ENCODE measurements at places on chromosomes 11 and 22.
A peak's percentile ranks its signal among the peaks of the same experiment; 100 is the strongest.

DNA sequence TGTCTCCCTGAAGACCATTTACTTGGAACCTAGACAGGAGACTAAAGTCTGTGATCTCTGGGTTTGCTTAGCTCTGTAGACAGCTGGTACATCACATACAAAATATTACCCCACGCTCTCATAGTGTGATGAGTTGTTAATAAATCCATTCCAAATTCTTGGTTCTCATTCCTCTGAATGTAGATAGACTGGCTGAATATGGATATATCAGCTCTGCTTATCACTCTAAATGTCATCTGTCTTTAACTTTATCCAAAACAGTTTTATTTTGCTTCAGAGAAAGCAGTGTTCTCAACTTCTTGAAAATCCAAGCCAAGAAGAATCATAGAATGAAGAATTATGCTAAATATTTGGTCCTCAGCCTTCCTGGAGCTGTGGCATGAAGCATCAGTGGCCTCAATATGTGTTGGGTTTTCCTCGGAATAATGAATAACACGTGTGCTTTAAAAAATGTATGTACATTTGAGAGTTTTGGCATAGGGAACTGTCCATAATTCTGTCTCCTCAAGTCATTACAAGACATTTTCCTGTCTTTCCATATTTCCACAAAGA is 10.5 kb upstream of the LDLRAD3 start:
- no peak for DNase-seq

DNA sequence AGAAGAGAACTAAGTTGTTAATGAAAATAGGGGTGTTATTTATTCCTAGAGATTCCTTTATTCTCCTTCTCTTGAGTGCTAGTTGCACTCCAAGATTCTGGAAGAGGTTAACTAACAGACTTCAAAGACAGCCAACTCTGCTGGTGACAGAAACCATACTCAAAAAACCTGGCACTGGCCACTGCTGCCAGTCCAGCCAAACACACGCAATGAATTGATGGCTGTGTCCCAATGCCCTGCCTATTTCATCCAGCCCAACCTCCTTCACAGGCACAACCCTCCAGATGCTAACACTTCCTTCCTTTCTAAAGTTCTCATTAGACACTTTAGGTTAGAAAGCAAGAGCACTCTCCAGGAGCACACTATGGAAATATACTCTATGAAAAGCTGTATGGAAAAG is 150.8 kb upstream of the C11orf58 start:
- no peak for DNase-seq

- DNase-seq = no peak
Measured at GRCh38 chr22:21624120-21624879, 5.5 kb downstream of the YDJC start.

DNA sequence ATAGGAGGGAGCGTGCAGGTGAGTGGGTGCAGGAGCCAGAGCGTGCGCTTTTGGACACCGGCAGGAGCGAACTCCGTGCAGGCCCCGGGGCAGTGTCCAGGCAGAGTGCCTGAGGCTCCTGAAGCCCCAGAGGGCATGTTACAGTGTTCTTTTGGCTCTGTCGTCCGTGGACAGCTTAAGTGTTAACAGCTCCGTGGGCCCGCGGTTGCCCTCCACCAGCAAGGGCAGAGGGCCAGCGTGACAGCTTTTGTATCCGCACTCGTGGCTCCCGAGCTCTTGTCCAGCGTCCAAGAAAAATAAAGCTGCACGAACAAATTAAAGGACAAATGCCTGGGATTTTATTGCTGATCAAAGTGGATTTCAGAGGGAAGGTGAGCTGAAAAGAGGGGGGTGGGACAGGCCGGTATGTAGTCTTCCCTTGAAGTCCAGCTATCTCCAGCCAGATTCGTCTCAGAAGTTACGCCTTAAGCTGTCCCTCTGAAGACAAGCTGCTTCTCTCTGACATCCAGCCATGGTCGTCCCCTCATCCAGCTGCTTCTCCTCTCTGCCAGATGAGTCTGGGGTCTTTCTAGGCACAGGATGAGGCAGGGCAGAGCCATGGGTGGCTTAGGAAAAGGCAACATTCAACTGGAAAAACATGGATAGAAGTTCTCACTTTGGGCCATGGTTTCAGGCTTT is 968 bp upstream of the TMEM109 start:
- DNase-seq = no peak

GRCh38 chr11:7490535-7490934 is 5.2 kb downstream of the OLFML1 start:
- DNase-seq = no peak

DNA sequence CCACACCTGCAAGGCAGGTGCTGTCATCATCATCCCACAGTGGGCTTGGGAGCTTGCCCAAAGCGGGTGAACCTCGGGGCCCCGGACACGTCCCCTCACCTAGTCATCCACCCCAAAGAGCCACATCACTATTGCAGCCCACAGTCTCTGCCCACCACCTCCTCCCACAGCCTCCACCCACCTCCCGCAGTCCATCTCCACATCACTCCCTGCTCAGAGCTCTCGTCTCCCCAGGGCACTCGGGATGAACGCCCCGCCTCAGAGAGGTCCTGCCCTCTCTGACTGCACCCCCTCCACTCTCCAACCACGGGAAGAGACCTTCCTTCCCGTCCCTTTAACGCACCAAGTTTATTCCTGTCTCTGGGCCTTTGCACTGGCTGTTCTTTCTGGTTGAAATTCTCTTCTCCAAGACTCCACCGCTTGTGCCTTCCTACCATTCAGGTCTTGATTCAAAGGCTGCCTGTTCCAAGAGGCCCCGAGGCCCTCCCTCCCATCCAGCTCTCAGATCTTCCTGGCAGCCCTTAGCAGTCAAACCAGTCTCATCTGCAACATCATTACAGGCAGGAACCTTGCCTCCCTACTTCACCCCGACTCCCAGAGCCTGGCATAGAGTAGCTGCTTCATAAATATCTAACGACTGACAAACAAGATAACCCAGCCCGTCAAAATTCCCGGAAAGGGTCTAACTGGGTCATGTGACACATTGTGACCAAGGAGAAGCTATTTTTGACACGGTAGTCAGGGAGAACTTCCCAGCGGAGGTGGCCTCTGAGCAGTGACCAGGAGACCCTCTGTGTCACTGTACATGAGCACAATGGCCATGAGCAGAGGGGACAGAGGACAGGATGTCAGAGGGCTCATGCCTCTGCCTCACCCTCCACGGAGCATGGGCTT is 11.1 kb downstream of the KCNJ4 start:
- DNase-seq = no peak

DNA sequence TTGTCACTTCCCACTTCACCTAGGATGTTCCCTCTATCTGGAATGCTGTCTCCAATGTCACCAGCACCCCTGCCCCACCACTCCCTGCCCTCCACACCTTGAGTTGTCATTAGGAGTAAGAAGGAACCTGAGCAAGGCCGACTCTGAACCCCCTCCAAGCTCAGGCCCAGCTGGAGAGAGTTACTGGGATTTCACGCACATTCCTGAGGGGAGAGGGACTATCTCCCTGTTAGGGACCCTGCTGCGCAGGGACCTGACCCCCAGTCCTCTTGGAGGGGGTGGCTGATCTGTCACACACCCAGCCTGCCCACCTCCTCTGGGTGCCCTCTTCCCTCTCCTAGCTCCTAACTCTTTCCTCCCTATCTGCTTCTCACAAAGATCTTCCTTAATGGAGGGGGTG is 81.7 kb downstream of the NECTIN1 start:
- DNase-seq = no peak

GRCh38 chr11:104402812-104403521 is 239.0 kb upstream of the PDGFD start:
- DNase-seq = no peak

- DNase-seq = no peak
Measured at GRCh38 chr22:19709063-19709769, 5.1 kb upstream of the SEPTIN5 start.

GRCh38 chr11:72586321-72587090 is 87.7 kb downstream of the PDE2A start:
- DNase-seq = no peak

- DNase-seq = no peak
Measured at GRCh38 chr11:70493089-70493474, 94.8 kb downstream of the CTTN start.

DNA sequence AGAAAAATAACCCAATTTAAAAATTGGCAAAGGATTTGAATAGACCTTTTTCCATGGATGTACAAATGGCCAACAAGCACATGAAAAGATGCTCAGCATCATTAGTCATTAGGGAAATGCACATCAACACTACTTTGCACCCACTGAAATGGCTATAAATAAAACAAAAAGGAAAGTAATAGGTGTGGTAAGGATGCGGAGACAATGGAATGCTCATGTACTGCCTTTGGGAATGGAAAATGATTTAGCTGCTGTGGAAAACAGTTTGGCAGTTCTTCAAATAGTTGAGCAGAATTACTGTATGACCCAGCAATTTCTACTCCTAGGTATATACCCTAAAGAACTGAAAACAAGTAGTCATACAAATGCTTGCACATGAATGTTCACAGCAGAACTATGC is 37.4 kb downstream of the LARGE2 start:
- DNase-seq = no peak

DNA sequence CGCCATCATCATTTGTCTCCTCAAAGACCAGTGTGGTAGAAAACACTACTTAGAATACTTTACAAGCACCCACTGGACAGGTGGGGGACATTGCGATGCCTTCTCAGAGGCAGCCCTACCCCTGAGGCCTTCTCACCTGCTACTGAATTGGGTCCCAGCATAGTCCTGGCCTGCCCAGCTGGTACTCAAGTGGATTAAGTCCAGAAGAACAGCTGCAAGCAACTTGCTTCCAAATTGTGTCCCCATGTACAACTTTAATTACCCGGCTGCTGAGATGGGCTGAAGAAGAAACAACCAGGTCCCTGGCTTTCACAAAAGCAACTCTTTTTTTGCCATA is 12.3 kb downstream of the ABTB2 start:
- DNase-seq = no peak

- DNase-seq = peak; percentile 44
Measured at GRCh38 chr22:37063431-37064420, 12.2 kb downstream of the KCTD17 start.

- no peak for DNase-seq
Measured at GRCh38 chr11:9092853-9093778, 1.7 kb upstream of the SCUBE2 start.

- peak; percentile 20 for DNase-seq
Measured at GRCh38 chr11:87097582-87097981, 59.8 kb downstream of the TMEM135 start.

GRCh38 chr11:16895306-16895705 is 118.9 kb downstream of the PLEKHA7 start:
- DNase-seq = no peak

DNA sequence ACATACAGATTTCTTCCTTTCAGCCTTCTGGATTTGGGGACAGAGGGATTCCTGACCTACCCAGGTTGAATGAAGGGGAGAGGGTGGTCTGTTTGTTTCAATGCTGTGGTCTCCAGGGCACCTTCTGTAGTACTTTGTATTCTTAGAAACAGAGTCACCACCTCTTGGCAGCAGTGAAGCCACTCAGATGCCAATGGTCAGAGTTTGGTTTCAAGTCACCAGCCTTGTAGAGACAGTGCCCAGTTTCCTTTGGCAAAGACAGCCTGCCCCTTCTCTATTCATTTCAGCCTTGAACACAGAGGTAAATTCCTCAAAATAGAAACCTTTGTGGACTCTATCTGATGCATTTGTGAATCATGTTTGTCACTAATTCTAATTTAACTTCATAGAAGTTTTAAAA is 111.7 kb upstream of the RASSF10 start:
- DNase-seq = no peak

DNA sequence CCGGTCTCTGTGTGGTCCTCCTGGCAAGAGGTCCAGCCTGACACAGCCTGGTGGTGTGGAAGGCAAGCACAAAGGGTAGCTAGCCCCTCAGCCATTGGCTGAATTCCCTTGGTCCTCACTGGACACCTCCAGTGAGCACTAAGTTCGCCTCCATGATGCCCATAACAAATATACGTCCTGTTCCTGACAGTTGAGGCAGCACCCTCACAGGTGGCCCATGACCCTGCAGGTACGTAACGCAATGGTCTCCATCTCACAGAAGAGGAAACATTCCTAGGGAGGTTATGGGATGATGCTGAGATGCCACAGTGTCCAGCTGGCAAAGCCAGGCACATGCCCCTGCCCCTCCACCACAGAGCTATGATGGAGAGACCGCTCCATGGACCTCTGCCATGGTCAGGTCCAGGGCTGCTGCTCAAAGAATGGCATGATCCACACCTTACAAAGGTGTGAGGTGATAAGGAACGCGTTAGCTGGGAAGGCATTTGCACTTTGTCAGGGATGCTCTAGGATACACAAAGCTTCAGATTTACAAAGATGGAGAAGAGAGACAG is 1.4 kb upstream of the GNAZ start:
- DNase-seq = no peak

GRCh38 chr22:30178181-30179126 is 68.1 kb downstream of the LIF start:
- peak; percentile 26 for DNase-seq

- no peak for DNase-seq
Measured at GRCh38 chr22:41201141-41201540, 4.0 kb upstream of the L3MBTL2 start.

DNA sequence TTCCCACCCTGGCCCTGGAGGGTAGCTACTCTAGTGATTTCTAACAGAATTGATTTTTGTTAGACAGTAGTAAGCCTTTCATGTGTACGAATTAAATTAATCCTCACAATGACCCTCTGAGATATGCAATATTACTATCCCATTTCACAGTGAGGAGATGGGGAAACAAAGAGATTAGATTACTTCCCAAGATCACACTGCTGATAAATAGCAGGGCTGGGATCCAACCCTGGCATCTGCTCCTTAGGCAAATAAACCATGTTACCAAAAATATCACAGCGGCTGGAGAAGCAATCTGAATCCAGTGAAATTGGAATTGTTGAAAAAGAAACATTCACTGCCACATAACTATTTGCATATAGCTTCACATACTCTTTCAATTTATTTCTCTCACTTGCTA is 12.8 kb upstream of the CAVIN3 start:
- no peak for DNase-seq

- DNase-seq = no peak
Measured at GRCh38 chr11:75735181-75735845, 17.7 kb downstream of the MOGAT2 start.

- peak; percentile 65 for DNase-seq
Measured at GRCh38 chr22:39622881-39623367, 52.4 kb downstream of the CACNA1I start.

DNA sequence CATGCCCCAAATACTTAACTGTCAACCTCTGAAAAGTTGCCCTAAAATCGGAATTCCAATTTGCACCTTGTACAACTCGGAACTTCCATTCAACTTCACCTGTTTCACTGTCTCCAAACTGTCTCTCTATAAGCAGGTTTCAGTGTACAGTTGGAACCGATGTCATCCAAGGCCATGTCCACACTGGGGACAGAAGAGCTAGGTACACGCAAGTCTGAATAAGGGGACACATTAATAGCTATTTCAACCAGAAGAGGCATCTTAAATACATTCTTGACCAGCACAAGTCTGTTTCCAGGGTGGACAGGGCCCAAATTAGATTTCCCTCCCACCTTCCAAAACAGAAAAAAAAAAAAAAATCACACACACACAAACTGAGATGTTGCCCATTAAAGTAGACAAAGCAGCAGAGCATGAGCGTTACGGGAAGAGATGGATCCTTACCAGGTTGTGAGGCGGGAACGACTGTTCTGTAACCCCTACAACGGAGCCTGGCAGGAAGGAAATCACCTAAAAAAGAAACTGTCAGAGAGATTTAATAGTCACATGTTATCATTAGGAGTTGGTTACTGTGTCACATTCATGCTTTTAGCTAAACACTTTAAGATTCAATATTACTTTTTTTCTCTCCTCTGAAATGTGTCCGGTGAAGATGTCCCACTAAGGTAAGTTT is 1.7 kb downstream of the CREBZF start:
- DNase-seq = no peak

GRCh38 chr11:72649215-72649976 is 24.8 kb downstream of the PDE2A start:
- DNase-seq = no peak

Data from naive thymus-derived CD8-positive, alpha-beta T cell (primary cell).